ENCODE measurements at places on chromosomes 7 and 10. TPM values are rescaled to one million over a fixed set of nuclear protein-coding genes. Genes with fewer than 3 reads are reported as not detected.

SLC29A3 gene
- total RNA-seq, result 1.6 TPM

EMX2 gene
- total RNA-seq, result 0.08 TPM

SDK1 gene
- total RNA-seq, result 1.6 TPM

CLRN3 gene
- total RNA-seq, result not detected

TMEM229A gene
- total RNA-seq, result not detected

DOCK1 gene
- 28.6 TPM for total RNA-seq

DNAJC2 gene
- 29.0 TPM for total RNA-seq

MMD2 gene
- not detected for total RNA-seq

AGBL3 gene
- total RNA-seq, result 1.1 TPM

NODAL gene
- 0.37 TPM for total RNA-seq

All from HT1080 (cell line).